NCI-H2081 treated with DMSO at 0.1 percent for 48 hours (cell line): ENCODE measurements at places on chromosomes 13 and 19.

- DNase-seq = no peak
These were observed 17.8 kb downstream of the LHFPL6 start for GRCh38 chr13:39585219-39585618.

- no peak for DNase-seq
These were observed 5.8 kb upstream of the B9D2 start for GRCh38 chr19:41369769-41370168.

DNA sequence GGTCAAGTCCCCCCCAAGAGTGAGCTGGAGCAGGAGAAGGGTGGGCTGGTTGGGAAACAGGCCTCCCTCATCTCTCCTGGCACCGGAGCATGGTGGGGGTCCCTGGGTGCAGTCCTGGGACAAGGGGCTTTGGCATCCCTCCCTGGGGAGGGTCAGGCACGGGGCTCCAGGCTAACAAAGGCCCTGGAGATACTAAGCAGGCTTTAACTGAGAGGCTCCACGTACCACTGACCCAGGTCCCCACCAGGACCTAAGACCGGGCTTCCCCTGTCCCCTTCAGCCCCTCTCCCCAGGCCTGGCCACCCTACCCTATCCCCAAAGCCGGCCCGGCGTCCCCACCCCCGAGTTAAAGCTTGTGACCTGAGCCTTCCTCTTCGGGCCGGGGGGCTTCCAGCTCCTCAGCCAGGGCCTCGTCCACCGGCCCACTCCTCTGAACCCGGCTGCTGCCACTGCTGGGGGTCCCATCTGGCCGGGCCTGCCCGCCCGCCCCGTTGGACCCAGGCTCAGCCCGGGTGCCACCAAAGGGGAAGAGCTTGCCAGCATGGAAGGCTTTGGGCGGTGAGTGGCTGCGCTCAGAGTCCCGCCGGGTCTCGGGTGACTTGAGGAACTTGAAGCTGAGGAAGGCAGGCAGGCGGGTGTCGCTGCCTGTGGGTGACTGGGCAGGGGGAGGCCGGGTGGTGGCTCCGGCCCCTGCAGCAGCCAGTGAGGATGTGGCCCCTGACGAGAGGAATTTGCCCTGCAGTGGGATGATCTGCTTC lies 10.1 kb downstream of the ANO8 start:
- DNase-seq = no peak

DNA sequence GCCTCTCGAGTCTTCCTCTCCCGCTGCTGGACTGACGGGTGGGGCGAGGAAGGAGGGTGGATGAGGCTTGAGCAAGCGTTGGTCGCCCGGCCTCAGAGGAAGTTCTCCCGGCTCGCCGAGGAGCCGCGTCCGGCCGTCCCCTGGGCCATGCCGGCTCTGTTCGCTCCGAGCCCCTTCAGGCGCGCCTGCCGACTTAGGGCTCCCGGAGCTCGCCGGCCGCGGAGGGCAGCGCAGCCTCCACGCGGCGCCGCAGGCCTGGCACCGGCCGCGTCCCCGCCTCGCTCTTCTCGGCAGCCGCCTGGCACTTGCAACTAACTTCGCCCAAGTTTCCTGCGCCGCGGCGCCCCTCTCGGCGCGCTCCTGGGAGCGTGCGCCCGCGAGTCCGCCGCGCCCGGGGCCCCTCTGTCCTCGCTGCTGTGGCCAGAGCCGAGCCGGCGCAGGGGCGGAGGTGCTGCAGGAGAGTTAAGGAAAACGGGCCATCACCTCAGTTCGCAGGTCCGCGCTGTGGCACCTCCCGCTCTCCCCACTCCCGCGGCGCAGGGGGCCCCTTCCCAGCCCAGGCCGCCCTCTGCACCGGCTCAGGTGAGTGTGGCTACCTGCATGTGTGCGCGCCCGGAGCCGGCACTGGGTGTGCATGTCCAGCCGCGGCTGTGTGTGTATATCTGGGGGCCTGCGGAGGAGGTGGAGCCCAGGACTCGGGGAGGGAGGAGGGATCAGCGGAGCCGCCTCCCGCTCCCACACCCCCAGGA lies 641 bp upstream of the SOX21 start:
- DNase-seq = no peak

GRCh38 chr13:97798836-97799235 lies 154.6 kb upstream of the IPO5 start:
- no peak for DNase-seq

DNA sequence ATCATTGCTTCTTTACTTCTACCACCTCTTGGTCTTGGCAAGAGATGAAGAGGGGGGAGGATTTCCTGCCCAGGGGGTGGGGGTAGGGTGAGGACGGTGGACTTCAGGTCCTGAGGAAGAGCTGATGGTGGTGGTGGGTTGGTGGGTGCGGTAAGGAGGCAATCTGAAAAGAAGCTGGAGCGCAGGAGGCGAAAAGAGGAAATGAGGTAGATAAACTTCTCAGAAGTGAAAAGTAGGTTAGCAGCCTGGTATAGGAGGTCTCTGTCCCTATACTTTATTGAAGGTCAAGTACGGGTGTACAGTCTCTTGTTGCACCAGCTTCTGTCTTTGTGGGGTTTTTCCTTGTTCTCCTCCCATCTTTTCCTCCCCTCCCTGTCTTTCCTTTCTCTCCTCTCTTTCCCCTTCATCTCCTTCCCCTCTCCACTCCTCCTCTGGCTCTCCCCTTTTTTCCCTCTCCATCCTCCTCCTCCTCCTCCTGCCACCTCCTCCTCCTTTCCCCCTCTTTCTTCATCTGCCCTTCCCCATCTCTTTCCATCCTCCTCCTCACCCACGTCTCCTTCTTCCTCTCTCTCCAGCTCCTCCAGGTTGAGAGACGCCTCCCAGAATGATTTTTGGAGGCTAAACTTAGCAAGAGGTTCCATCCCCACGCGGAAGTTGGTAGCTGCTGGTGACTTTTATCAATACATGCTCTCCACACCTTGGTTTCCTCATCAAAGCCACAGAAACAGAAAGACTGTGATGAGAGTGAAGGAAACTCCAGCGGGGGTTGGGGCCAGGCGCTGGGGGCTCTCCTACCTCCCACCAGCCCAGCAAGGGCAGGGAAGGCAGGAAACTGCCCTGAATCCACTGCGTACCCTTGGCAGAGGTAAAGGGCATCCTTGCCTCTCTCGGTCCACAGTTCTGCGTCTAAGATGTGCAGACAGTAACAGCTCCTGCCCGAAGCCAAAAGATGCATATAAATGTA lies 15.3 kb downstream of the TNFSF14 start:
- DNase-seq = no peak

DNA sequence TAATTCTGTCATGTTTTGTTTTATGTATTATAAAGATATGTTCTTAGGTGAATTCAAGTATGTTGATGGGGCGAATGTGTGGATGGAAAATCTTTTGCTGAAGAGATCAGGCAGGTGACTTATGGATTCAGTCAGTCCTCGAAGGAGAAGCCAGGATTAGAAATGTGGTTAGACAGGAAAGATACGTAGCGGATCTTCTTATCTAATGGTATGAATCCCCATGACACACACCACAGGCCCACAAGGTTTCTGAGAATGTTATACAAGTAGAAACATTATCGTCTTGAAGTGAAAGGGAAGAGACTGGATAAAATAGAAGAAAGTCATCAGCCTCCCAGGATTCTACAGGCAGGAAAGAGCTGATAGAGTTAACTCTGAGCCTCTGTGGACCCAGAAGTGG lies 69.0 kb upstream of the RFXAP start:
- DNase-seq = no peak

DNA sequence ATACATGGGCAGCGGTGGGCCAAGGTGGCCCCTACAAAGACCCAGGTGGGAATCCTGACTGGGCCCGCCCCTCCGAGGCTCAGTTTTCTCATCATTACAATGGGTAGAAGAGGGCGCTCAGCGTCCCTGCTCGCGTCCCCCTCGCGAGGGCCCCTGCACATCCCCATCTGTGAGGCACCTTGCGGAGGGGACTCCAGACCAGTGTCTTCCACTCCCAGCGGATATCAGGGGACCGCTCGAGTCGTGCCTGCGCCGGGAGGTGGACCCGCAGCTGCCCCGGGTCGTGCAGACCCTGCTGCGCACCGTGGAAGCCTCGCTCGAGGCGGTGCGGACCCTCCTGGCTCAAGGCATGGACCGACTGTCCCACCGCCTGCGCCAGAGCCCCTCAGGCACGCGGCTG lies 15.3 kb upstream of the COLGALT1 start:
- no peak for DNase-seq

DNA sequence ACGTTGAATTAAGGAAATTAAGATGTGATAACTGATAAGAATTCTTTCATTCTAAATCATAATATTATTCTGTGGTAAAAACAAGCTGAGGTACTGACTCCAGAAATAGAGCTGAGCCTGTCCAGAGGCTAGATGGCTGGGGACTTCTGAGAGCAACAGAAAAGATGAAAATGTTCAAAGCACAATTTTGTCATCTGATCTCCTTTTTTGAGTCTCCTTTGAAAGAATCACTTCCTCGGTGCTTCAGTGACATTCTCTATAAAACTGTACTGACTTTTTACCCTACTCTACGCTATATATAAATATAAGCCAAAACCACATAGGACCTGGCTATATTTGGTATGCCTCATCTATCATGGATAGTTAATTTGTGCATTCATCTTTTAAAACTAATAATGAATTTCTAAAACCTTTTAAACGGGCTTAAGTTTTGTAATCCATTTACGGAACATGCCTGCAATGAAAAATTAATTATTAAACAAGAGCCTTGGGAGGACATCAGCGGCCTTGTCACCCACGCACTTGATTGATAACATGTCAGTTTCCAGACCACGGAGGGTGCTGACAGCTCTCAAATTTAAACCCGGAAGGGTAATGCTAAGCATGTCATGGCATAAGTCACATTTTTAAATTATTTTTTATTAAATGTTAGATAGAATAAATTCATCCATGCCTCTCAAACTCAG lies 235.5 kb downstream of the PCDH9 start:
- DNase-seq = no peak

DNA sequence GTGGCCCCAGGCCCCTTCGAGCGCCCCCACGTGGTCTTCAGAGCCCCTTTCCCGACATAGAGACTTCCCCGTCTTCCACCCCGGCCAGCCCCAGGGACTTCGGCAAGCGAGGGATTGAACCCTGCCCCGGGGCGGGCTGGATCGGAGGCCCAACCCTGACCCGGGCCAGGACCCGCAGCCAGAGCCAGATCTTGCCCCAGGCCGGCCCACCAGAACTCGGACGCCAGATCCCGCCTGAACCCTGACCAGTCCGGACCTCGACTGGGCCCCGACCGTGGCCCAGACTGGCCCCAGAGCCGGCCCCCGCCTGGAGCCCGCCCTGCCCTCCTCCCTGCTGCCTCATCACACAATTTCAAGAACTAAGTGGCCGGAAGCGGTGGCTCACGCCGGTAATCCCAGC lies 253 bp upstream of the TPTE2 start:
- DNase-seq = no peak

DNA sequence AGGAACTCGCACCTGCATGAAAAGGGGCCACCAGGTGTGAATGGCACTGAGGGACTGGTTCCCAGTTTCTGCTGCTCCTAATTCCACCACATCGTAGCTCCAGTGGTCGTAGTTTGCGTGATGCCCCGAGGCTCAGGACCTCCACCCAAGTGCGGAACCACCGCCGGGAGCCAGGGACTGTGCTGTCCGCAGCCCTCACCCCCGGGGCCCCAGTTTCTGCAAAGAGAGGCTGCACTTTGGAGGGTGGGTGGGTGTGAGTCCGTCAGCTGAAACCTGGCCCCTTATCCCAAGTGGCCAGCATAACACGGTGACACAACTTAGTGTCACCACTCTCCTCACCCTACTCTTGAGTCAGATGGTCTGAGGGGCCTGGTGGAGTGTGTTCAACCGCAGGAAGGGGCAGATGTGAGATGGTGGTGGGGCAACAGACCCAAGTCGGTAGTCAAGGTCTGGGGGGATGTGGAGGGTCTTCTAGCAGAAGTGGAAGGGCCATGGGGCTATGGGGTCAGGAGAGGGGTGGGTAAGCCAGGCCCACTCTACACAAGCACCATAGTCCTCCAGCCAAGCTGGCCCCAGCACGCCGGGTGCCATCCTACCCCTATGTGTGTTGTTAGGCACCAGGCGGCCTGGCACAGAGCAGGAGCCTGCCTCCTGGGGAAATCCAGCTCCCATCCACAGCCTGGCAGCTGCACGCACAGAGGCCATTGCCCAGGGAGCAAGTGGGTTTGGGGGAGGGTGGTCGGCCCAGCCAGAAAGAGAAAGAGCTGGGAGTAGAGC lies 1301.6 kb downstream of the UQCRFS1 start:
- DNase-seq = no peak

DNA sequence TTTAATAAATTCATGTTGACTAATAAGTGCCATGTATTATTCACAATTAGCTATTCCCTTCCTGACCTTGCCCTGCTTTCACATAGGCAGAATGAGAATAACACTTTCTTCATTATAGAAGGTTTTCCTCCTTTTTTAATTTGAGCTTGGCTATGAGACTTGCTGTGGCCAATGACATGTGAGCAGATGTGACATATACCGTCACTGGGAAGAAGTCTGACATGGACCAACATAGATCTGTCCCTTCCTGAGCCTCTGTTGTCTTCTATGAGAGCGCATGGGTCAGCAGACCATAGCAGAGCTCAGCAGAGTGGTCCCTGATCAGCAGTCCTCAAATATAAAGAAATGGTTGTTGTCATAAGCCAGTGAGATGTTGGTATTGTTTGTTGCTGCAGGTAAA lies 163.9 kb downstream of the DACH1 start:
- no peak for DNase-seq

- DNase-seq = no peak
These were observed 515.5 kb downstream of the MYO16 start for GRCh38 chr13:109144693-109145437.

GRCh38 chr13:89749888-89750287 lies 1597.6 kb upstream of the MIR17HG start:
- DNase-seq = no peak

- no peak for DNase-seq
These were observed 167.2 kb downstream of the KLF5 start for GRCh38 chr13:73225990-73226389.

GRCh38 chr13:112734696-112735547 lies 45.1 kb downstream of the ATP11A start:
- no peak for DNase-seq

- no peak for DNase-seq
These were observed 7.0 kb upstream of the MYDGF start for GRCh38 chr19:4676955-4677731.

DNA sequence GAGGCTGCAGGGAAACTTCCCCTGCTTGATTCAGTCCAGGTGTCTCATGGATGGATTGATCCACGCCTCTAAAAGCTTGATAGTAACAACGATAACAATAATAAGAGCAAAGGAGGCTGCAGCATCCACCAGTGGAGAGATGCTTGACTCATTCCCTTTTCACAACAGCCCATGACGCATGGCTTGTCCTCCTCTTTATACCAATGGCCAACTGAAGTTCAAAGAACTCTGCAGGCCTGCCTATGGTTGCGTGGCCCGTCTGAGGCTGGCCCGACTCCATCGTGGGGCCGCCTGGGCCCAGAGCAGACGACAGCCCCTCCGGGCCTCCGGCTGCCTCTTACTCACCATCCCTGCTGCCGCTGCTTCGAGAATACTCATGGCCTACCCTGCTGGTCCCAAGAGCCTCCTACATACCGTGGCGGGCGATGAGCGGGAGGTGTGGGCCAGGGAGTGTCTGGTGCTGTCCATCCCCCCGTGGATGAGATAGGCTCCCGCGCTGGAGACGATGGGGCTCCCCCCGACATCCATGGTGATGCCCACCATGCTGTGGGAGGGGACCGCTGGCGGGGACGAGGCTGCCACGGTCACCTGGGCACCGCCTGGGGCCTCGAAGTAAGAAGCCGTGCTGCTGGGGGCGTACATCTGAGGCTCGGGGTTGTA lies 61.8 kb upstream of the RANBP3 start:
- DNase-seq = no peak
